Mesothelial cell of epicardium (in vitro differentiated cells): ENCODE measurements at places on chromosomes 11 and 22.

- DNase-seq, result no peak
Measured at GRCh38 chr22:29692327-29692640, 27.5 kb upstream of the CABP7 start.

GRCh38 chr22:46165977-46166376 is 15.7 kb downstream of the PPARA start:
- DNase-seq, result no peak

DNA sequence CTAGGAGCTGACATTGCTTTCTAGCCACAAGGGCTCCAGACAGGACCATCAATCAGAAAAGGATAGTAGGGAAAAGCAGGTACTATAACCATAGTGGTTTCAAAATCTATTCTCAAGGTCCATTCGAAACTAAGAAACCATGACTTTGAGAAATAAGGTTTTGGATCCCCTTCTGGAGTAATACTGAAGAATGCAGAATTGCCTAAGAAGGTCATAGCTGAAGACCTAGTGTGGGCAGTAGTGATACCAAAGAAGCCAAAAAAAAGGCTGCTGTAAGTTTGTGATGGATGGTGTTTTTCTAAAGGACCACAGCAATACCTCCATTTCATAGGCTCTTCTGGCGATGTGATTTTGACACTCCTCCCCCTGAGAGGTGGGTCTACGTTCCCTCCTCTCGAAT is 163.1 kb downstream of the MAML2 start:
- DNase-seq, result no peak

DNA sequence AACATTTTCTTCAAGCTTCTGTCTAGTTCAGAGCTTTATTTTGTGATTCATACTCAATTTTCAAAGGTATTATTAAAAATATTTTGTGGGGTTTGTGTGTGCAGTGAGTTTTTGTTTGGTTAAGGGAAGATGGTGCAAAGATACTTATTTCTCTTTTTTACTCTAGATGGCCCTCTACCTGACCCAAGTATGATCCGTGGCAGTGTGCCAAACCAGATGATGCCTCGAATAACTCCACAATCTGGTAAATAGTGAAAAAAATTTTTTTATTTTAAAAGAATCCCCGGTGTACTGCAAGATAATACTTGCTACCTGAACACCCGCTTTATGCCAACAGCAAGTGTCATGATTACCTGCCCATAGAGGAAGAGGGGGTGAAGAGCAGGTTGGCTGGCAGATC is 54.2 kb downstream of the EP300 start:
- DNase-seq, result no peak

DNA sequence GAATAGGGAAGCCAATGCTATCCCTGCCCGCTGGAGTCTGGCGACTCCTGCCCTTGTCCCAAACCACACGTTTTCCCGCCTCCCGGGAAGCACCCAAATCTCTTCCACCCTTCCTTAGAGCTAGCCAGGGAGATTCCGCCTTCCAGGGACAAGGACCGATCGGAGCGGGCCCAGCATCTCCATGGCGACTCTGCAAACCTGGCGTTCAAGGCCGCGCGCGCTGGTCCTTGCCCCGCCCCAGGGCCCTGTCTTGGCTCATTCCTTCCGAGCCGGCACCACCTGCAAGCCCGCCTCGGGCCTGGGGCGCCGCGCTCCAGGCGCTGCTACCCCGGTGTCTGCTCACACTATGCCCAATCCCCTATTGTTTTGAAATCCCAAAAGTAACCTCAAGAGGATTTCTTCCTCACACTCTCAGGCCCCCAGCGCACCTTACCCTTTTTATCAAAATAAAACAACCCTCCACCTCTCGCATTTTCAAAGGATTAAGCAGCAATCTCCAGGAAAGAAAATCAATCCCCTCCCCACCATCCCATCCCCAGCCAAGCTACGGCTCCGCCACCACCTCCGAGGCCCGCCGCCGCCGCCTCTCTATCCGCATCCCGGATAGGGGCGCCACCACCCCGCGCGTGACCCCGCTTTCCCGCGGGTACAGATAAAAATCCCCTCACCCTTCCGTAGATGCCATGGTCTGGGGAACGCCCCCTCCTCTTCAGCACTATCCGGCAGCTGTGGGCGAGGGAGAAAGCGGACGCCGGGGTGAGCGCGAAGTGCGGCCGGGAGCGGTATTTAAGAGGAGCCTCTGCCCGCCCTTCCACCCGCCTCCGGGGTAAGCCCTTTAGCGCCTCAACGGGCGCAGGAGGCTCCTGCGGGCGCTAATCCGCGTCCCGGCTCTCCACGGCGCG is 825 bp downstream of the SLC1A2 start:
- DNase-seq, result peak; percentile 47

DNA sequence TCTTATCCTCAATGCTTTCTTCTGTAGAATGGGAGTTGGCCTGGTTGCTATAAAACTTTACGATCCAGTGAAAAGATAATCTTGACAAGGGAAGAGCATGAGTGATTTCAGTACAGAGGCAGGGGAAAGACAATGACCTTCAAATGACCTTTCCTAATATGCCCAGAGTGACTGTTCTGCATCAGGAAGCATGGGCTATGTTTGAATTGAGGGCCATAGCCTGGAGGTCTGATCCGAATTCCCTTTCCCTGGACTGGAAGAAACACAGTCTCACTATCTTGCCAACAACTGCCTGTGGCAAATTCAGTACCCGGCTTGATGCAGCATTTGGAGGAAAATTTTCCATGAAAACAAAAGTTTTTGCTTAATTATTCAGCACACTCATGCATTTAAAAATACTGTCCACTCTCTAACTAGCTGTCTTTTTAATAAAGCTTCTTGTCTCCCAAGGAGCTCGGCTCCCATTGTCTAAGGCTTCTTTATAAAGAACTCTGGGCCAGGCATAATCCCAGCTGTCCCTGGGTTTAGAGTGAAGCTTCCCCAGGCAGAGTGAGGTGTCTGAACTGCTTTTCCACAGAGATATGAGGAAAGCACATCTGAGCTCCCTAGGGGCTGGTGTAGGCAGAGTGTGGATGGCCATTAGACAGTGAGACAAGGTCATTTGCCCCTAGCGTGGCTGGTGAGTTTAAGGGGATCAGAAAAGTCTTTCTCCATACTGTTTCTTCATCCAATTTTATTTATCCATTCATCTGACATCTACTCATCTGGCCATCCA is 132.7 kb upstream of the CADM1 start:
- DNase-seq, result no peak

DNA sequence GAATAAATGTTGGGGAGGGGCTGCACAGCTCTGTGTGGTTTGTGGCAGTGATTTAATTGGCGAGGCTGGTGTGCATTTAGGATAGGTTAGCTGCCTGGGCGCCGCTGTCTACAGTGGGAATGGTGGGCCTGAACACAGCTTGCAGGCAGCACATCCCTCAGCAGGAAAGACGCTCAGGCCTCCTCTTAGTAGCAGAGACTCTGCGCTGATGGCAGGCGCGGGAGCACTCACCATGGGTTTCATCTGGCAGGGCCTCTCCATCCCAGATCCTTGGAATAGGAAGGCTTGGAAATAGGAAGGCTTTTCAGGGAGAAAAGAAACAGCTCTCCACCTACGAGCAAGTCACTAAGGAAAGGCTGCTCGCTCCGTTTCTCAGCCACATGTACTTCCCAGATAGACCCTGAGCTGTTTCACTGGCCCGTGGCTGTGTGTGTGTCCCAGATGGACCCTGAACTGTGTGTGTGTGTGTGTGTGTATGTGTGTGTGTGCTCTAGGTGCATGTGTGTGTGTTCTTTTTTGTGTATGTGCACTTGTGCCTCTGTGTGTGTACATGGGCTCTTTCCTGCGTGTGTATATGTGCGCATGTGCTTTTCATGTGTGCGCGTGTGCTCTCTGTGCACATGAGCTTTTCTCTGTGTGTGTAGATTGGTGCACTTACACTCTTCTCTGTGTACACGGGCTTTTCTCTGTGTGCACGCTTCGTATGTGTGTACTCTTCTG is 144.0 kb downstream of the TBC1D22A start:
- no peak for DNase-seq

- no peak for DNase-seq
Measured at GRCh38 chr22:45483918-45484499, 18.7 kb upstream of the FBLN1 start.

GRCh38 chr11:88188251-88188931 is 13.1 kb upstream of the RAB38 start:
- DNase-seq, result peak; percentile 74

DNA sequence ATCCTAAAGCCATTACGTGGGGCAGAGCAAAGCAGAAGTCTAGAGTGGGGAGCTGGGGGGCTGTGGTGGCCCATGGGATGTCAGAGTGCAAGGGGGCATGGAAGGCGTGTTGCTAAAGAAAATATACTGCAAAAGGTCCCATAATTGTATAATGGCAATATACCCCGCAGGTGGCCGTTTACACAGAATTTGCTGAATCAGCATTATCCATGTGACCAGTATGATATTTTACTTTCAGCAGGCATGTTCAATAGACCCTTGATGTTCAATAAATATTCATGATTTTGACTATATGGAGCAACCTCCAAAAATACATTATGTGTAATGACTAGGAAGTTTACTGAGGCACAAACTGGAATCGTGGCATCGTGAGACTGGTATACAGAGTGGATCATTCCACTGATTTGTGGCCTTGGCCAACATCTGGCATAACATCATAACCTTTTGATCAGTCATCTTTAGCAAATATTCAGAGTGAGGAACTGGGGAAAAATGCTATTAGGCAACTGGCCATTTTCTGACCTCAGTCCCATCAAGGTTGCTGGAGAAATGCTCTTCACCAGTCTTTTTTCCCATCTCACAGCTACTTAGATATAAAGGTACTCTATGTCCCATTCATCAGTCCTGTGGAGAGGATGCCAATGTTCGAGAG is 29.3 kb upstream of the PPP2R1B start:
- no peak for DNase-seq

- no peak for DNase-seq
Measured at GRCh38 chr22:26546282-26546681, 34.0 kb upstream of the TFIP11 start.

- DNase-seq, result no peak
Measured at GRCh38 chr22:49448526-49448925, 379.1 kb downstream of the BRD1 start.

DNA sequence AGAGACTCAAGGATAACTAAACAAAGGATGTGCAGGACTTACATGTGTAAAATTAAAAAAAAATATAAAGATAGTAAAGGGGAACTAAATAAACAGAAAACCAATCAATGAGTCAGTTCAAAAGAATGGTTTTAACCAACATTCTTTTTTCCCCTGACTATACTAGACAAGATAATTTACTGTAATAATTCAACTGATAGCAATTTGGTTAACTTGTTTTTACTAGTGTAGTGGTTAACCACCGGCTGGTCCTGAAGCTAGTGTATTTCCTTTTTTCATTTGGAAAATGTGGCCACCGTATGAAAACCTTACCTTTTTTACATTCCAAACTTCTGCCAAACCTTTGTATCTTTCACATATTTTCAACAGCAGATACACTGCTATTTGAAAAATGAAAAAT is 123.1 kb downstream of the ARHGAP42 start:
- no peak for DNase-seq

DNA sequence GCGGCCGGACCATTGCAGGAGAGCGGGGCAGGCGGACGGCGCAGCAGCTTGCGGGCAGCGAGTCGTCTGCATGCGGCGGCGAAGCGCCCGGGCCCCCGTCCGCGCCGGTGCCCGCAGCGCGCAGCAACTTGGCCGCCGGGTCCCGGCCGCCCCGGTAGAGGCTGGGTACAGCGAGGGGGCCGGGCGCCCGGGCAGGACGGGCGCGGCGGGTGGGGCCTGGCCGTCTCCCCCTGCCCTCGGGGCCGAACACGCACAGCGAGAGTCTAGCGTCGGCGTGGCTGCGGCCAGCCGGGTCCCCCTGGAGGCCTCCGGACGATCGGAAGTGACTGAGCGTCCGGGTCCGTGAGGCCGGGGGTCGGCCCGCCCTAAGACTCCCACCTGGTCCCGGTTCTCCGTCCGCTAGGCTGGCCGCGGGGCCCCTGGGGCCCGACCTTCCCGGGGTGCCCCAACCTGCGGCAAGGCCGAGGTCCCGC is 775 bp upstream of the TRABD start:
- DNase-seq, result no peak

DNA sequence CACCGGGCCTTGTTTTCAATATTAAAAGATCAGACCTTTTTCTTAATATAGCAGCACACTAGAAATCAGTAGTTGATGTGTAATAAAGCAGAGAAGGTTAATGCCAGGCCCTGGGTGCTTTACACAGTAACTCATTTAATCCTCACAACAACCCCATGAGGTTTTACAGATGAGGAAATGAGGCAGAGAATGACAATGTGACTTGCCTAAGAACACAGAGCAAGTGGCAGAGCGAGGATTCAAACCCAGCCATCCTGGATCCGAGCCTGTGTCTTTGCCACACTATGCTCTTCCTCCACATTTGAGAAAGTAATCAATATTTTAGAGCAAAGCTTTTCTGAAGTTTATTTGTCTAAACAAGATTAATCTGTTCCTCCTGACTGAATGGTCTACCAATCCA is 7.2 kb downstream of the JAML start:
- DNase-seq, result no peak

- DNase-seq, result no peak
Measured at GRCh38 chr11:64796757-64797541, 6.1 kb downstream of the MAP4K2 start.

- peak; percentile 64 for DNase-seq
Measured at GRCh38 chr11:11148104-11148509, 204.9 kb downstream of the CSNK2A3 start.

DNA sequence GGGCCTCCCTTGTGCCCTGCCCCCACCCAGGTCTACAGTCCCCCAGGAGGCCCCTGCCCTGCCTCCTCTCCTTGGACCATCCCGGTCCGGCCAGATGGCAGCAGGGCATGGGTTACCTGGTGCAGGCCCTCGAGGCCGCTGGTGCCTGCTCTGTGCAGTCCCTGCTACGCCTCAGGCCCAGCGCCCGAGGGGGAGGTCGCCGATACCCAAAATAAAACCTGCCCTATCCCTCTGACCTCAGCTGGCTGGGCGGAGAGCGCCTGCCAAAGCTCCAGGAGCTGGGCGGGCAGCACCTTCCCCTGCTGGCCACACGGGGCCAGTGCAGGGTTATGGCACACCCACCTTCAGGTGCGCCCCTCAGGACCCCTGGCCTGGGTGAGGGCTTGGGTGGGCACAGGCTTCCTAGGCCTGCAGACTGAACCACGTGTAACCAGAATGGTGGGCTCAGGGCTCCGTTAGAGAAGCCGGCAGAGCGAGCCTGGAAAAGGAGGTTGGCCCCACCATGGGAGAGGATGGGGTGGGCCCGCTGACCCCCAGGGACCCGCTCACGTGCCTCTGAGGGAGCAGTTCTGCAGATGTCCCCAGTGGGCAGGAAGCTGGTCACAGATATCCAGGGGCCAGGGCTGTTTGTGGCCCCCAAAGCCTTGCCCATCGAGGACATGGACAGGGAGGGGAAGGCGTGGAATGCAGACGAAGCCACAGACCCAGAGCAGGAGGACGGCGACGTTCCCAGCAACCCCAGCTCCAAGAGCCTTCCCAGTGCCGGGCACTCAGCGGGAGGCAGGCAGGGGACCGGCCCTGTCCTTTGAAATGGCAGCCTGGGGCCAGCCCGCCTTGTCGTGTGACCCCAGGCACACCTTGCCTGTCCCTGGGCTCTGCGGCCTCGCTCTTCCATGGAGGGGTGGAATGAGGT is 1.7 kb upstream of the TNNT3 start:
- DNase-seq, result no peak
